Type B pancreatic cell (in vitro differentiated cells): ENCODE measurements at places on chromosomes 1 and 21.

GRCh38 chr1:90964444-90965035, 57.3 kb downstream of the ZNF644 start:
- DNase-seq: no peak

DNA sequence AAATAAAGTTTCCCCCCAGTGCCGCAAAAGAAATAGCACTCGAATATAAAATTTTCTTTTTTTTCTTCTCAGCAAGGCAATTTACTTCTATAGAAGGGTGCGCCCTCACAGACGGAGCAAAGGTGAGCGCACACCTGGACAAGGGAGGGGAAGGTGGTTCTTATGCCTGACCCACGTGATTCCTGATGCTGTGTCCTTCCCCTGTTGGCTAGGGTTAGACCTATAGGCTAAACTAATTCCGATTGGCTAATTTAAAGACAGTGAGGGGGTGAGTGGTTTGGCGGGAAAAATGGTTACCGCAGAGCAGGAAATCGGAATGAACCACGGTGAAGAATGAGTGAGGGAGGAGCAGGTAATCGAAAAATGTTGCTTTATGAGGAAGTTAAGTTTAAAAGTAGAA, 607 bp upstream of the FAAH start:
- DNase-seq: no peak

DNA sequence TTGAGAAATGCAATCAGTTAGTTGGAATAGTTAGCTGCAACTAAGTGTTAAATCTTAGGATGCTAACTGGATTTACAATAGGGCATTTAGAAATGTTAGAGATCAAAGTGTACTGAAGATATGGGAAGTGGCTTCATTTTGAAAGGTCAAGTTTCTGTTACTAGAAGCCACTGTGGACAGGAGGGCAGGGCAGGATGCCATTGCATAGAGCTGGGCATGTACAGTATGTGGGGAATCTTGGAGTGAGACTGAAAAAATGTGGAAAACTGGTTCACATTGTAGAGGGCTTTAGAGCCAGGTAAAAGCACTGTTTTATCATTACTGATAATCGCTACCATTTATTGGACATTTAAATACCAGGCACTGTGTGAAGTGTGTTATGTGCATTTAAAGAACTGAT, 31.0 kb downstream of the ARID1A start:
- DNase-seq: no peak

DNA sequence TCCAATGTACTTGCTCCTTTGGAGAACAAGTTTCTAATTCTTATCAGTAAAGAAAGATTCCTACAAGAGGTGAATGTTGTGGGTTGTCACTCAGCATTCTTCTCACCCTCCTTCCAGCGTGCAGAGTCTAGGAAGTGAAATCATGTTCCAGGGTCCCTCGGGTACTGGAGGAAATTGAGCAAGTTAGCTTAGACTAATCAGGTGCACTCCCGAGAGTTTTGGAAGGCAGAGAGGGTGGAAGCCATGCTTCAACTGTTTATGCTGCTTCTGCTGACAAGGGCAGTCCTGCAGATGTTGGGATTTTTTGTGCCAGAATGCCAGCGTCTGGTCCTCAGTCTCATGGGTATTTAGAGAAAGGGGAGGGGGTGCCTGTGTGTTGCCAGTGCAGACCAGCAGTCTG, 5.3 kb upstream of the C1orf115 start:
- no peak for DNase-seq

DNA sequence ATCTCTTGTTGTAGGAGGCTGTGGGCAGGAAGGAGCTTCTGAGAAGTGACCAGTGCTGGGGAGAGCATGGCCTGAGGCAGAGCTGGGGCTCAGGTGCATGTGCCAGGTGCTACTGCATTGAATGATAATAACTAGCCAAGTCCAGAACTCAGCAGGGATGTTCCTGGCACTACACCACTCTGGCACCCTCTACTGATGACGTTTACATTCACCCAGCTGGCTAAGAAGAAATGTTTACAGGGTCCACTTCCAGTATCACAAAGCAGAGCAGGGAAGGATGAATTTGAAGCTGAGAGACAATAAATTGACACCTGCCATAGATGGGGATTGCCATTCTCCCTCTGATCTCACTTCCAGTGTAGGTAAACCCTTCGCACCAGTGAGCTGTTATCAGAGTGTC, 411.8 kb downstream of the SETD4 start:
- DNase-seq: no peak

GRCh38 chr1:10546896-10547295, 72.1 kb downstream of the PEX14 start:
- no peak for DNase-seq

DNA sequence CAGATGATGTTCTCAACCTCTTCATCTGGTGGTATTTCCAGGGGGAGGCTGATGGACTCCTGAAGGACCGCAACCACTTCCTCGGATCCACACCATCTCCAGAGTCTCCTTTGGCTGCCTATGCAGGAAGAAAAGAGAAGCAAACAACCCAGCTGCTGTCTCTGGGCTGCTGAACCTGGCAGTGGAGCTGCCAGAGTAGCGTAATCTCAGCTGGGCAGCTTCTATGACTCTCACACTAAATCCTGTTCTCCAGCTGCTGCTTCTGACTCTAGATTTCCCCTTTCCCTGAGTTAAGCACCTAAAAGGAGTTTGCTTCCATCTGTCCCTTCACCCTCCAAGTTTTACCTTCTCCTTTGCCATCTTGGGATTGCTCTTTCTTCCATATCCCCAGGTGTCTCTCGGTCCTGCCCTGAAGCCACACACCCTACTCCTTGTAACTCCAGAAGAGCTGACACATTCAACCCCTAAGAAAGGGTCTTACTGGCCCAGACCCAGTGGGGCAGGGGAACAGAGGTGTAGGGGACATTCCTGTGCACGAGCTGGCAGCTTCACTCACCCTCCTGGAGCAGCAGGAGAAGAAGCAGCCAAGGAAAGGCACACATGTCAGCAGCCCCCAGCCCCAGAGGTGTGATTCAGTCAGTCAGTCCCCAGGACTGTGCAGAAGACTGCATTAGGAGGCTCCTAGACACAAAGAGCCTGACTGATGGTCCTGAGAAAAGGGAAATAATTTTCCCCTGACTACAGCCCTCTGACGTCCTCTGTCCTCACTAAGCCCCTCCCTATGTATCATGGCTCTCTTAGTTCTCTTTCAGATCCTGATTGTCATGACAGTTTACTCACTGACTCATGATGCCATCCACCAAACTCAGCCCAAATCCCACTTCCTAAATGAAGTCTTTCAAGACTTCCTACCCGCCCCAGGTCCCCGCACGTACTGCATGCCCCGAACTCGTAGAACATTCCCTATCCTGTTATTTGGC, at the start of gene SLAMF9:
SLAMF9 (minus strand) TSS at position 702 of the 980 bp plus-strand sequence; CDS start at position 602, 100 bp downstream.
- no peak for DNase-seq

DNA sequence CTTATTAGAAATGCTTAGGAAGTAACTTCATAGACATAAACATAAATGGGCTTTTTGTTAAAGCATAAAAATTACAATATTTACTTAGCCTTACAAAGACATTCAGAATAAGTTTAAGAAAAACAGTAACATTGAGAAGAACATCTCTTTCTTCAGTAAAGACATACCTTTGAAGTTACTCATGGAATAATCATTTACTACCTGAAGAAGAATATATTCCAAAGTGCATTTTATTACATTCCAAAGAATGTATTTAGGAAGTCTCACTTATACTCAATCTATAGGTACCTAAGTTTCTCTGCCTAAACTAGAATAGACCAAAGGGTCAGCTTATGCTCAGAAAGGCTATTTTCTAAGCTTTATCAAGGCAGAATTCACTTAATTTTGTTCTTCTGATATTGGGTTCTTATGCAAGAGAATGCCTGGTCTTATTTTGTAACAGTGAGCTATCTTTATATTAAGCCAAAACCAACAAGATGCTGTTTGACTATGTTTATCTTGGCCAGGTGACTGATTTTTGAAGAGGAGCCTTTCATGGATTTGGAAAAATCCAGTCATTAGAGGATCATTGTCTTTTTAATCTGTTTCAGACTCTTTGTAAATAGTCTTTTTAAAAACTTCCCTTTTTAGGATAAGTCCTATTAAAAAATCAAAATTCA, 110.1 kb downstream of the OLFML2B start:
- DNase-seq: no peak

GRCh38 chr1:97252076-97252475, 530.5 kb downstream of the PTBP2 start:
- no peak for DNase-seq

- no peak for DNase-seq
These were observed 30.1 kb downstream of the PCNT start for GRCh38 chr21:46354046-46354445.

- no peak for DNase-seq
These were observed 13.7 kb upstream of the SRP9 start for GRCh38 chr1:225763716-225764548.

DNA sequence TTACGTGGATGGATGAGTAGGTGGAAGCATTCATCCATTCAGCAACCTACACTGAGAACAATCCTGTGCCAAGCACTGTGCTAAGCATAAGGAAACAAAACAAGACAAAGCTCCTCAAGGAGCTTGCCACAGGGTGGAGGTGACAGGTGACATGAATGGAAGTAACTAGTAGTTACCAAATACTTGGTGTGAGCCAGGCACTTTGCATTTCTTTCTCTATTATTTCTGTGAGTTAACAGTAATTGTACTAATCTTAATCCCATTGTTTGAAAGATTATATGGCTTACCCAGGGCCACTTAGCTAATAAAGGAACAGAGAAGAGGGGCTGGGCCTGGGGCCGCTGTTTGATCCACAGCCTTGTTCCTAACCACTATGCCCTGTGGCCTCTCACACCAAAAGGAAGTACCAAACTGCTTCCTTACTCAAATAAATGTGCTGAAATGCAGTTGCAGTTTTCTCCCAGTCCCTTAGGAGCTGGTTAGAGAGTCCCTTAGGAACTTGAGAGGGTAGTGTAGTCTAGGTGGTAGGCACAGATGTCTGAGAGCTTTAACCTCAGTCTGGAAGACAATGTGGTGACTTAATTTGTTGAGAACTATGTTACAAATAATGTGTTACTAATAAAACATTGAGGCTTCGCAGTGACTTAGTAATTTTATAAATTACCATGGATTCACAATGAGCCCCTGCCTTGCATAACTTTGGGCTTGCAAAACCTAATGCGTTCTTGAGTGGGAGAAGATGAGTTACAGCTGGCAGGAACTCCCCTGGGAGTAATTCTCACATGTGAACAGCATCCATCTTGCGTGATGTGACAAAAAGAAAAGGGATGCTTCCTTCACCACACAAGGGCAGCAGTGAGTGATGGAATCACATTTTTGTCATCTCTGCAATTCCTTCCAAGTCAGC, 69.8 kb downstream of the MPZL1 start:
- no peak for DNase-seq

- DNase-seq: no peak
These were observed 52.8 kb downstream of the TRIM11 start for GRCh38 chr1:228353601-228354371.

DNA sequence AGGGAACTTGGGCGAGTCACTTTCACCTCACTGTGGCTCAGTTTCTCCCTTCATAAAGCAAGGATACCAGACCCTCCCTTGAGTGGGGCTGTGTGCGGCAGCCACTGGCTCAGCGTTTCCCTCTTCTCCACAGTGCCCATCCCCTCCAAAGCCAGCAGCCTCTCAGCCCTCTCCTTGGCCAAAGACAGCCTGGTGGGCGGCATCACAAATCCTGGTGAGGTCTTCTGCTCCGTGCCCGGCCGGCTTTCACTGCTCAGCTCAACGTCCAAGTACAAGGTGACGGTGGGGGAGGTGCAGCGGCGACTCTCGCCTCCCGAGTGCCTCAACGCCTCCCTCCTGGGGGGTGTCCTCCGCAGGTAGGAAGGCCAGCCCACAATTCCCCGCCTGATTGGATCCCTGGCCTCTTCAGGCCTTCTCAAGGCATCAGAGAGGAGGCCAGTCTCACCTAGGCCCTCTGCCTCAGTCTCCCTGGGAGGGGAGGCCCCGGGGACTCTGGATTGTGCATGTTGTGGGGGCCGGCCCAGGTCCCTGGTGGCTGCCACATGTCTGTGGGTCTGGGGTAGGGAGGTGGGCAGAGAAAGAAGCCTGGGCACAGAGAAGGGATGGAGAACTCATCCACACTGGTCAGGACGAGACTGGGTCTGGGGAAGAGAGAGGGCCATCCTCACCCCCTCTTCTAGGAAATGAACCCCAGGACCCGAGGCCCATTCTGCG, 15.2 kb downstream of the TFAP2E start:
- no peak for DNase-seq

GRCh38 chr1:8956461-8957349, 11.0 kb downstream of the CA6 start:
- no peak for DNase-seq

GRCh38 chr1:180816132-180816531, 96.6 kb upstream of the KIAA1614 start:
- DNase-seq: no peak

DNA sequence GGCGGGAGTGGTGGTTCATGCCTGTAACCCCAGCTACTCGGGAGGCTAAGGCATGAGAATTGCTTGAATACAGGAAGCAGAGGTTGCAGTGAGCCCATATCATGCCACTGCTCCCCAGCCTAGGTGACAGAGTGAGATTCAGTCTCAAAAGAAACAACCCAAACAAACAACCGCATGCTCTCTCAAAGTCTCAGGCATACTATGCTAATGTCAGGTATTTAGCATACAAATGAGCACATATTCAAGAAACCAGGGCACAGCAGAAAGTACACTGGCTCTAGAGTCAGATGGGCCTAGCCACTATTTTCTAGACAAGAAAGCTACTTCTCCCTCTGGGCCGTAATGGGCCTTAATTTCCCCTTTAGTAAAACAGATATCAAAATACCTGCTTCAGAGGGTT, 55.0 kb downstream of the ELAVL4 start:
- DNase-seq: no peak

- DNase-seq: no peak
These were observed 4.9 kb upstream of the PODN start for GRCh38 chr1:53057127-53057526.

- DNase-seq: no peak
These were observed 45.4 kb upstream of the POFUT2 start for GRCh38 chr21:45332981-45333582.

- DNase-seq: no peak
These were observed 70.0 kb downstream of the PRKAA2 start for GRCh38 chr1:56715156-56715555.

- no peak for DNase-seq
These were observed 2.8 kb downstream of the SMCP start for GRCh38 chr1:152880907-152881306.

DNA sequence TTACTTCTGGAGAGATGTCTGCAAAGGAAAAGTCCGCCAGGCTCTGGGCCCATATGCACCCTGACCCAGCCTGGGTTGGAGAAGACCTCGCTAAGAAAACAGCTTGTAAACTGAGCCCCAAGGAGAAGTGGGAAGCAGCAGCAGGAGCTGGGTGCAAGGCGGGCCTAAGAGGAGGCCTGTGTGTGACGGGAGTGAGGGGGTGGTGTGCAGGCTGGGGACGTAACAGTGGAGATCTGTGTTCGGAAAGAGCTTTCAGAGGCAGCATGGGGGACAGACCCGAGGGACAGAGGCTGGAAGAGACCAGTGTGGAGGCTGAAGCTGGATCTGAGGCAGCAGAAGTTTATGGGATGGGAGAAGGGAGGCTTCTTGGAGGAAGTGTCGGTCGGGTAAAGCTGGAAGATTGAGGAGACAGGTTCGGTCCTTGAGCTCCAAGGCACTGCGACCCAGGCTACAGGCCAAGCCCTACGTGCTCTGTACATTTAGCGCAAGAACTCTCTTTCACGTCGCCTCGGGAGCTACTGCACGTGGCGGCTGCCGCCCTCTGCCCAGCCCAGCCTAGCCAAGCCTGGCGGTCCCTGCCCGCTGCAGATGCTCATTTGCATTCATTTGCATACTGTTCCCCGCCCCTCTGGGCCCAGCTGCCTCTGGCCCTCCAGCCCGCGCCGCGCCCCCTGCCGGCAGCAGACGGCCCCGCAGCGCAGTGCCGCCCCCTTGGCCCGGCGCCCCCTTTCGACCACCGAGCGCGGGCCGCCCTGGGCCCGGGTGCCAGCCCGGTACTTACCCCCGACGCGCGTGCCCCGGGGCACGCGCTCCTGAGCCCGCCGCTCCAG, 6.3 kb downstream of the HPCA start:
- no peak for DNase-seq

GRCh38 chr1:165842671-165843129, 15.3 kb downstream of the UCK2 start:
- no peak for DNase-seq
